ENCODE measurements at places on chromosomes 1 and 21.

GRCh38 chr1:201444792-201445191, 23.3 kb upstream of the TNNI1 start:
- no peak for DNase-seq

GRCh38 chr1:5509664-5510452, 482.4 kb downstream of the NPHP4 start:
- peak; percentile 70 for DNase-seq

DNA sequence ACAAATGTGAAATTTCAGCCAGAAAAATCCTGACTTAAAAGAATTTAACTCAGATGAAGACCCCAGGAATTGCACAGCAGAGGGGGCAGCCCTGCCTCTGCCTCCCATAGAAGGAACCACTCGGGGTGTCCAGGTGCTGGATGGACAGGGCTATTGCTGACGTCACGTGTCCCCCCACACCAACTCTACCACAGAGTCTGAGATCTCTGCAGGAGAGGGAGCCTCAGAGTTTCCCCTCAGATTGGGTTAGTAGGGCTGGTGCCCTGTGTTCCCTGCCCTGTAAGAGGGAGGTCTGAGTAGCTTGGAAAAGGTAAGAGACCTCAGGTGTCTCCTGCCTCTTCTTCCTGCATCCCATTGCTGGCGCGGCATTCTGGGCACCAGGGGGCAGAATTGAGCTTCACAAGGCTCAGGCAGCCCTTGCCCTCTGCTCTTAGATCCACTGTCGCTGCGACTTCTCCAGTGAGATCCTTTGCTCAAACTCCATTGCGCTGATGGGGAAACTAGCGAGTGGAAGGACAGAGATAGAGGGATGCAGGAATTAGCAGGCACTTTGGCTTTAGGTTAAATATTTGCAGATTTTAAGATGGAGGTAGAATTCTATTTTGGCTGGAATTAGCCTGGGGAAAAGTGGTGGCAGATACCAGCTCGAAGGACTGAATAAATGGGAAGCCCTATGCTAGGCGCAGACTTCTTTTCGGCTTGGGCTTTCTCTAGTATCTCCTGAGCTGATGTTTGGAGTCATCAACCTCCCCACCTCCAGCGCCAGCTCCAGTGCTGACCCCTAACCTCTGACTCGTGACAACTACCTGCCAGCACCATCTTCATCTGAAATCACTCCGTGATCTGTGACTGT, 42.8 kb upstream of the DMBX1 start:
- peak; percentile 88 for DNase-seq

DNA sequence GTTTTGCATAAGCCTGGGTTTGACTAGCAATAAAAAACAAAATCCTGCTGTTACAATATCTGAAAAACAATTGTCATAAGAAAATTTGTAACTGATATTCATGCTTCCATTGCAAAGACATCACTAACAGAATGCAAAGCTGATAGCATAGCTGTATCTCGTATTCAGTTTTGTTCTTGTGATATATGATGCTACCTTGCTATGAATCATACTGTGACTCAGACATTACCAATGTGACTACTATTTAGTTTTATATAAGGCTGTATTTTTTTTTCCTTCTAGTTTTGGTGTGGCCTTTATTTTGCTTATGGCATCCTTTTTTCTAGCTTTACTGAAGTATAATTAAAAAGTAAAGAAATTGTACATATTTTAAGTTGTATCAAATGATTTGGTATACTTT, 1381.8 kb downstream of the MRPL39 start:
- DNase-seq = no peak

DNA sequence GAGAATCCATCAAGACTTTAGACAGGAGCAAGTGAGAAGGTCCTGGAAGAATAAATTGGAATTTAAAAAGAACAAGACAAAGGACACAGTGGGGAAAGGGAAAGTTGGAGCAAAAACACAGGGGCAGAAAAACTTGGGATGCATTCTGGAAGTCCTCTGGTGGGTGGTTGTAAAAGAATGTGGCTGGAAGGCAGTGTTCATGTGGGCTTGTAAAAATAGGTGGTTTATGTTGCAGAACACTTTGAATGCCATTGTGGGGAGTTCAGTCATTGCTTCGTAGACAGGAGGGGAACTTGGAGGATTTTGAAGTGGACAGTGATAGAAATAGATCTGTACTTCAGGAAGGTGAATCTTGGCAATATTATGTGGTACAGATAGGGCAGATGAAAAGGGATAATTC, 15.2 kb downstream of the KIF1B start:
- no peak for DNase-seq

GRCh38 chr1:57319165-57319564, 104.7 kb downstream of the DAB1 start:
- no peak for DNase-seq

DNA sequence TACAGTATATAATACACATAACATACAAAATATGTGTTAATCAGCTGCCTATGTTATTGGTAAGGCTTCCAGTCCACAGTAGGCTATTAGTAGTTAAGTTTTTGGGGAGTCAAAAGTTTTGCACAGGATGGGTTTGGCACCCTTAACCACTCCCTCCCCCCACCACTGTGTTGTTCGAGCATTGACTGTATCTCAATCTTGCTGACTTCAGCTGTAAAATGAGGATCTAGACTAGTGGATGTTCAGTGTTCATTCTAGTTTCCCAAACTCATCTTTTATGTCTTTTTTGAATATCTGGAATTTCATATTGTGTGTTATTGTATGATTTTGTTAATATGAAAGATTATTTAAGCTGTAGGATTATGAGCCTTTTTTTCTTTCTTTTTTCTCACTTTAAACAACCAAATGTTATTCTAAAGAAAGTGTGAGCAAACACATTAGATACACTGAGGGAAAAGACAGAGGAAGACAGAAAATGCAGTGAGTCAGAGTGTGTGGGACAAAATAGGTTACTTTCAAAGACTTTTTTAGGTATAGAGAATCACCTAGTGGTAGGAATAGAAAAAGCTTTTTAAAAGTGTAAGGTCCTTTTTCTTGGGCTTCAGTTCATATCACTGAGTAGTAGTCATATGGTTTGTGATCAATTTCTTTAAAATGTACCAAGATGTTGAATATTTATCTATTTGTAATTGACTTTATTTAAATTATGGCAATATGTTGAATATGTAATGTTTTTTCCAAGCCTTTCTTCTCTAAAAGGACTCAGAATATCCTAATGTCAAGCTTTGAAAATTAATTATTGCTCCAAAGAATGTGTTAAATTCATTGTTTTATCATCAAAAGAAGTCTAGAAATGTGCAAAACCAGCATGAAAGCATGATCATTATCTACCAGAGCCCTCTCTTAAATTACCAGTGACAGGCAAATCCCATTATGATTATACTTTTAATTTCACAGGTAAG, 17.9 kb upstream of the CENPF start:
- no peak for DNase-seq

DNA sequence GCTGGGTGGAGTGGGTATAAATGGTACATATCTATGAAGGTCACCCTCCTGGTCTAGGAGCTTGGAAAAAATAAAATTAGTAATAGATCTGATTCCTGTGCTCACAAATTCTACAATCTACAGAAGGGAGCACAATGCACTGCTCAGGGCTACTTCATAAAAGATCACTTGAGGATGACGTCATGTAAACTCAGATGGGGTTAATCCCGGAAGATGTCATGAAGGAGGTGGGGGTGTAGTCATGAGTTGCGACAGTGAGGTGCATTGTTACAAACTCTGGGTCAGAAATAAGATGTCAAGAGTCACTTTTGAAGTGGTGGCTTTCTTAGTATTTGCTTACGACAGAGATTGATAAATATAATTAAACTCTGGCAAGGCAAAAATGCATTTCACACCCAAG, 68.2 kb downstream of the LHX9 start:
- no peak for DNase-seq

DNA sequence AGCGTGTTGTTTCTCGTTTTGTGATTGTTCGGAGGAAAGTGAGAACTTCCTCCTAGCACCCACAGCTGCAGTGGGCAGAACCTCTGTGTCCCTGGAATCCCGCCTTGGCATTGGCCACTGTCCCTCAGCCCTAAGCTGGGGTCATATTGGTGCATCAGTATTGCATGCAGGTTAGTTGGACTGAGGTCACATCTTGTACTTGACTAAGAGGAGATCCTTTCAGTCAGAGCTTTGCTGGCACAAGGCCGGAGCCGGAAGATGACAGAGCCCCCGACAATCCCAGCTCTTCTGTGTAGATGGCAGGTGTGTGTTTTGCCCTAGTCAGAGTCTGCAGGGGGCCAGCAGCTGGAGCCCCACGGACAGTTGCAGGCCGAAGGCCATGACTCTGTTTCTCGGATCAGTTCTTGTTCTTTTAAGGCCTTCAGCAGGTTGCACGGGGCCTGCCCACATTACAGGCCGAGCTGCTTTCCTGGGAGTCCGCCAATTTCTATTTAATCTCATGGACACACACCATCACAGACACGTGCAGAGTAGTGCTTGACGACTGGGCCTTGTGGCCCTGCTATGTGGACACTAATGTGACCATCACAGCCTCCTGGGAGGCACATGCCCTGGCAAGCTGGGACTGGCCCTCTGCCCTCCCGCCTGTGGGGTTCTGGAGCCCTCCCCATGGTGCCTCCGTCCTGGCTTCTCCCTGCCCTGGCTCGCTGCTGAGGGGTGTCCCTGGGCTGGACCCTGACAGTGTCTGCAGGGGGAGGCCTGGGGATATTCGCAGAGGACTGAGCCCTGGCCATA, 14.9 kb downstream of the SNAP47 start:
- no peak for DNase-seq

- DNase-seq = no peak
Measured at GRCh38 chr1:25361901-25362300, 23.8 kb downstream of the TMEM50A start.

GRCh38 chr1:12518931-12519692, 98.9 kb downstream of the DHRS3 start:
- no peak for DNase-seq

- DNase-seq = no peak
Measured at GRCh38 chr1:186042230-186042629, 308.0 kb downstream of the HMCN1 start.

DNA sequence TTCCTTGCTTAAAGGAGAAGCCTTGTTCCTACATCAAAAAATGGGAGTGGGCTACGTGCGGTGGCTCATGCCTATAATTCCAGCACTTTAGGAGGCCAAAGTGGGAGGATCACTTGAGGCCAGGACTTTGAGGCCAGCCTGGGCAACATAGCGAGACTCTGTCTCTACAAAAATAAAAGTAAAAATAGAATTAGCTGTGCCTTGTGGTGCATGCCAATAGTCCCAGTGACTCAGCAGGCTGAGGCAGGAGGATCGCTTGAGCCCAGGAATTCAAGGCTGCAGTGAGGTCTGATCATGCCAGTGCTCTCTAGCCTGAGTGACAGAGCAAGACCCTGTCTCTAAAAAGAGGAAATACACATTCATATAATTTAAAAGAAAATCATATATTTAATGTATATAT, 127.1 kb downstream of the C1orf21 start:
- no peak for DNase-seq

- DNase-seq = no peak
Measured at GRCh38 chr1:3600354-3600753, 11.0 kb downstream of the MEGF6 start.

DNA sequence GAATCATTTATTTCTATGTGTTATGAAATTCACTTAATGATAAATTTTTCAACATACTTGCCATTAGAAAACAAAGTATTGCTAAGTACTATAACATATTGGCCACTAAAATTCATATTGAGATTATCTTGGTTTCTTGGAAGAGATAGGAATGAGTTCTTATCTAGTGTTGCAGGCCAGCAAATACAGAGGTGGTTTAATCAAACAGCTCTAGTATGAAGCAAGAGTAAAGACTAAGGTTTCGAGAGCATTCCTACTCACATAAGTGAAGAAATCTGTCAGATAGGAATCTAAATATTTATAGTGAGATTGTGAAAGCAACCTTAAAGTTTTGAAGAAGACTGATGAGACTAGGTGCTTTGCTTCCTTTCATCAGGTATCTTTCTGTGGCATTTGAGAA, 37.9 kb upstream of the FOXE3 start:
- no peak for DNase-seq

GRCh38 chr21:42013931-42014330, 3.8 kb upstream of the ZBTB21 start:
- peak; percentile 59 for DNase-seq

- no peak for DNase-seq
Measured at GRCh38 chr1:20284625-20285024, 6.0 kb upstream of the VWA5B1 start.

GRCh38 chr1:230563591-230563990, 78.7 kb upstream of the COG2 start:
- no peak for DNase-seq

DNA sequence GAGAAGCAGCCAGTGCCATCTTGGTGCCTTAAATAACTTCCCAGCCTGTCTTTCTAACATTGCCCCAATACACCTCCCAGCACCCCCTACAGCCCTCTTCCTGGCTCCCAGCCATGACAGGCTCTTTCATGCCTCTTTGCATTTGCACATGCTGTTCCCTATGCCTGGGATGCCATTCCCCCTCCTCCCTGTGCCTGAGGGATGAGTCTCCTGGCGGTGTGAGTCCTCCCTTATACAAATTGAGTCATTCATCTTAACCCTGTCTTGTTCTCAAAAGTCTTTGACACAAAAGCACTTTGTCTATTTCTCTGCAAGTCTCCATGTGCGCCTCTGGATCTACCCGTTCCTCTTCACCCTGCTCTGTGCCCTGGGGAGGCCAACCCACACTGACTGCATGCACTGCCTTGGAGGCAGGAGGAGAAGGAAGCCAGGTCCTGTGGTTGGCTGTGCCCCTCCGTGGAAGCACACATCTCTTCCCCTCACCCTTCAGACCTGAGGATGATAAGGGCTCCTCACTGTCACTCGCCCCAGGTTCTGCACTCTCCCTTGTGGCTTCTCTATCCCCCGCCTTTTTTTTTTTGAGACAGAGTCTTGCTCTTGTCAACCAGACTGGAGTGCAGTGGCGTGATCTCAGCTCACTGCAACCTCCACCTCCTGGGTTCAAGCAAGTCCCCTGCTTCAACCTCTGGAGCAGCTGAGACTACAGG, 25.1 kb downstream of the CDCP2 start:
- no peak for DNase-seq

GRCh38 chr1:180103819-180104218, 50.9 kb upstream of the QSOX1 start:
- no peak for DNase-seq

- peak; percentile 76 for DNase-seq
Measured at GRCh38 chr21:35217504-35218060, 168.5 kb upstream of the RUNX1 start.

GRCh38 chr1:200034262-200034557, 6.7 kb downstream of the NR5A2 start:
- no peak for DNase-seq

DNA sequence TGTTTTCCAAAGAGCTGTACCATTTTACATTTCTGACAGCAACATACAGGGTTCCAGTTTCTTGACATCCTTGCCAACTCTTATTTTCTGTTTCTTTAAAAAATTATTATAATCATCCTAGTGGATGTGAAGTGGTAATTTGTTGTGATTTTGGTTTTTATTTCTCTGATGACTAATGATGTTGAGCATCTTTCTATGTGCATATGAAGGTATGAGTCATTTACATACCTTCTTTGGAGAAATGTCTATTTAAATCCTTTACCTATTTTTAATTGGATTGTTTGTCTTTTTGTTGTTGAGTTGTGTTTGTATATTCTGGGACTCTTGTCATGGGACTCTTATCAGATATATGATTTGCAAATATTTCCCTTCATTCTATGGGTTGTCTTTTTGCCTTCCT, 20.8 kb upstream of the MPC2 start:
- DNase-seq = no peak

GRCh38 chr1:68049941-68050878, at the start of gene DIRAS3:
DIRAS3 (minus strand) TSS chr1:68050627; CDS start chr1:68047297, 3,330 bp downstream.
- DNase-seq = no peak
